ENCODE measurements at places on chromosomes 4 and X. TPM values are rescaled to one million over a fixed set of nuclear protein-coding genes. Genes with fewer than 3 reads are reported as not detected.

Gene IQCM
- total RNA-seq: not detected

Gene ABCB7
- total RNA-seq: 24.9 TPM

Gene CXorf51B
- not detected for total RNA-seq

Gene ELOVL6
- 3.1 TPM for total RNA-seq

Gene IDS
- total RNA-seq: 35.0 TPM

Gene NLGN3
- total RNA-seq: 0.19 TPM

Gene NEUROG2
- total RNA-seq: not detected

Gene AKAP14
- not detected for total RNA-seq

Gene UGT2B17
- not detected for total RNA-seq
